ENCODE measurements at places on chromosomes 12 and 14. TPM values are rescaled to one million over a fixed set of nuclear protein-coding genes. Genes with fewer than 3 reads are reported as not detected.

Gene RFX4
- total RNA-seq: not detected

Gene RERGL
- not detected for total RNA-seq

Gene MYO1A
- not detected for total RNA-seq

Gene RASSF9
- total RNA-seq: 10.9 TPM

Gene NEUROD4
- total RNA-seq: not detected

Gene CLEC7A
- 0.22 TPM for total RNA-seq

Gene RNASE7
- not detected for total RNA-seq

Gene COCH
- total RNA-seq: 1.5 TPM

Gene NRXN3
- total RNA-seq: not detected

Gene ITPR2
- 14.5 TPM for total RNA-seq

Gene CLEC4A
- total RNA-seq: not detected

Gene SLC39A2
- not detected for total RNA-seq

Gene PLXNC1
- under 0.01 TPM for total RNA-seq

Gene SCNN1A
- 0.22 TPM for total RNA-seq

Gene ZDHHC22
- total RNA-seq: under 0.01 TPM

Gene C12orf60
- 1.2 TPM for total RNA-seq

Gene CCDC177
- total RNA-seq: not detected

Gene GABARAPL1
- 159 TPM for total RNA-seq

Gene GON7
- total RNA-seq: 14.9 TPM

Gene LRRC10
- total RNA-seq: not detected

Gene BATF
- total RNA-seq: 3.6 TPM

Gene GNG2
- 5.8 TPM for total RNA-seq

Gene DBX2
- not detected for total RNA-seq

Gene DDIT3
- 12.5 TPM for total RNA-seq

Gene OR4M1
- not detected for total RNA-seq

Gene KCNJ8
- total RNA-seq: not detected

Gene PLEKHG3
- 15.7 TPM for total RNA-seq

Gene HNF1A
- not detected for total RNA-seq

Gene SLC5A8
- total RNA-seq: under 0.01 TPM

Gene PIWIL1
- not detected for total RNA-seq

Gene GALNT9
- total RNA-seq: 0.22 TPM

Gene SERPINA10
- not detected for total RNA-seq

Gene TAS2R9
- not detected for total RNA-seq

Gene SIRT4
- 3.2 TPM for total RNA-seq

Gene PAN2
- total RNA-seq: 10.9 TPM

Gene KRT6B
- not detected for total RNA-seq

Gene TSPAN11
- total RNA-seq: 5.7 TPM

Gene NPFF
- not detected for total RNA-seq

Gene SLC35F4
- total RNA-seq: not detected

Gene C14orf132
- 1.3 TPM for total RNA-seq

Gene CACNB3
- 6.2 TPM for total RNA-seq

Gene CPM
- total RNA-seq: 0.44 TPM

Gene CEP170B
- 5.0 TPM for total RNA-seq

Gene VSX2
- total RNA-seq: not detected

Gene ATP5MC2
- total RNA-seq: 129 TPM

Gene DENND5B
- 7.2 TPM for total RNA-seq

Gene NAV3
- 1.2 TPM for total RNA-seq

Gene SLC17A8
- total RNA-seq: not detected

Gene GPR137C
- total RNA-seq: 0.79 TPM
